ENCODE measurements at places on chromosomes 4 and X.

DNA sequence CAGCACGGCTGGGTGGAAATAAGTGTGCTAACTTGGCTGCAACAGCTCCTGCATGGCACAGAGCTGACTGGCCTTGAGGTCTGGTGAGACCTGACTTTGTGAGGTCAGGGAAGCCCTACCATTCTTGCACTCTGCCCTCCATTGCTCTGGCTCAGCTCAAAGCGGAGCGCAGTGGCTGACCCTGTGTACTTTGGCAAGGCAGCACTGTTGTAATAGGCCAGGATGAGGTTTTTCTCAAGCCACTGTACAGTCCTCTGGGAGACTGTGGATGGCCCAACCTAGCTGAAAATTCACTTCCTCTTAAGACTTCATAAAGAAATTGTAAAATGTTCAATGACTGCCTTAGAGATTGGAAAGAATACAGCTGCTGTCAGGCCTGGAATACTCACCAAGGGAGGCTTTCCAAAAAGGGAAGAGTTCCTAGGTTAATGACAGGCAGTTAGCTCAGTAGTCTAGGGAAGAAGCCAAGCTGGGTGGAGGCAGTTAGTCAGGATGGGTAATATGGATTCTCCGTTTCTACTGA, 129.8 kb downstream of the GUCY2F start:
- DNase-seq, result no peak

DNA sequence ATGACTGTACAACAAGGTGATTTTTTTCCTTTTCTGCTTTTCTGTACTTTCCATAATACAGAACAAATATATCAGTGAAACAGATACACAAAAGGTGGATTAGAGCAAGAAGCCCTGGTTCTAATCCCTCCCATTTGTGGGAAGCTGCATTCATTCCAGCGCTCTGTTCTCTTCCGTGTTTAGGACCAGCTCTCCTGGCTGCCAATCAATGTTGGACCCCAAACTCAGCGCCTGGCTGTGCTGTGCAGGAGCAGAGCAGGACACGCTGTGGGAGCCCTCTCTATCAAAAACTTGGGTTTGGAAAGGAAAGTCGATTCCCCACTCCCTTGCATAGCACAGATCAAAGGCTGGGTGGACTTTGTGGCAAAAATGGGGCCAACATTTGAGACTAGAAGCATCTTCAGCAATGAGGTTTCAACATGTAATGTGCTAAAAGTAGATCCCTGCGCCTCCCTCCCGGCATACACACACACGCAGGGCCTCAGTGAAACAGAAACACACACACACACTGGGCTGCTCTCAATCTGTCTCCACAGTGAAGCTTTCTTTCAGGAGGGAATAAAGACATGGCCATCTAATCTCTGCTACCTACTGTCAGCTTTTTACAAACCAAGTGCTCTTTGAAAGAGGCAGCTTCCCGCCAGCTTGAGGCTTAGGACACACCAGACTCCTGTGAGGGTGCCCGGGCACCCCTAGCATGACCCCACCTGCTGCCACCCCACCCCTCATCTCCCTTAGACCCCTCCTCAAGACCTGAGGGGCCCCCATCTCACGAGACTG, 12.2 kb downstream of the WDR1 start:
- no peak for DNase-seq

DNA sequence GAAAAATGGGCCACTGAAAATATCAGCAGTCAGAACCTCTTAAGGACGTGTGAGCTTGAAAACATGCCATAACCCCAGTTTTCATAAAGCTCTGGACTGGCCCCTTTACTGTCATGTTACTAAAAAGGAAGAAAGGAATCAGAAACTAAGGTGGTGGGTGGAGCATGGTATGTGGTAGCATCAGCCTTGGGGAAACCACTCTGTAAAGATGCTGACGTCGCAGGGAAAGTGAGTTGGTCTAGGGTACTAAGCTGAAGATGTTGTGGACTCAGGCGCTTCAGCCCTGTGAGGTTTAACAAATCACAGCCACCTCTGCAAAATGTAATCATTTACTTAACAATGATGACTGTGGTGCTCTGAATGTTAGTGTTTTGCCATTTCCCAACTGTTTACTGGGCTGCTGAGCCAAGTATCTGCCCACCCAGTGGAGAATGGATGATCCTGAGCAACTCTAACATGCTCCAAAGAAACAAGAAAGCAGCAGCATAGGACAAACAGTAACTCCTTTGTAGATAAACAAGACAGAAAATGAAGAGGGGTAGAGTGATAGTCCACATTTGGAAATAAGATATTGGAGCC, 33.4 kb downstream of the C4orf54 start:
- no peak for DNase-seq

DNA sequence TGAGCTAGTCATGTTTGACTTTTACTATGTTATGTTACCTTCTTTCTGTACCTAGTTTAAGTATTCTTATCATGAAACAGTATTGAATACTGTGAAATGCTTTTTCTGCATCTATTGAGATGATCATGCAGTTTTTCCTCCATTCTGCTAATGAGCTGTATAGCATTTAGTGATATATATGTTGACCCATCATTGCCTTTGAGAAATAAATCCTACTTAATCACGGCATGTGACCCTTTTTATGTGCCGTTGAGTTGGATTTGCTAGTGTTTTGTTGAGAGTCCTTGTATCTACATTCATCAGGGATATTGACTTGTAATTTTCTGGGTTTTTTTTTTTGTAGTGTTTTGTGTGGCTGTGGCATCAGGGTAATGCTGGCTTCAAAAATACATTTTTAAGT, 537.7 kb upstream of the AADAT start:
- no peak for DNase-seq

- DNase-seq, result no peak
These were observed 123.2 kb downstream of the ELOVL6 start for GRCh38 chr4:110075083-110075738.

- DNase-seq, result no peak
These were observed 71.6 kb upstream of the TEX13D start for GRCh38 chrX:124260845-124261244.

DNA sequence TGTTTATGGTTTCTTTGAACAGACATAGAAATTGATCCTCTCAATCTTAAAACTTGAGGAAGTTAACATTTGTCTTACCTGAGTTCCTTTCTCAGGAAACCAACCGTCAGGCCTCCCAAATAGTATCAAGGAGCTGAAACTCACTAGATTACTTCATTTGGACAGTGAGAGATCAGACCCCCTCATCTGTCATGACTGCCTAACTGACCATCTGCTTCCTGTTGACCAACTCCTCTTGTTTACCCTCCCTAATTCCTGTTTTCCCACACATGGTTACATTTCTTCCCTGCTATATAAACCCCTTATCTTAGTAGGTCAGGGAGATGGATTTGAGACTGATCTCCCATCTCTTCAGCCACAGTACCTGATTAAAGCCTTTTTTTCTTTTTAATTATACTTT, 46.2 kb upstream of the NMU start:
- peak; percentile 9 for DNase-seq

- DNase-seq, result no peak
These were observed 43.4 kb downstream of the IDS start for GRCh38 chrX:149461746-149462145.

- no peak for DNase-seq
These were observed 8.1 kb downstream of the ENPEP start for GRCh38 chr4:110484029-110484428.

DNA sequence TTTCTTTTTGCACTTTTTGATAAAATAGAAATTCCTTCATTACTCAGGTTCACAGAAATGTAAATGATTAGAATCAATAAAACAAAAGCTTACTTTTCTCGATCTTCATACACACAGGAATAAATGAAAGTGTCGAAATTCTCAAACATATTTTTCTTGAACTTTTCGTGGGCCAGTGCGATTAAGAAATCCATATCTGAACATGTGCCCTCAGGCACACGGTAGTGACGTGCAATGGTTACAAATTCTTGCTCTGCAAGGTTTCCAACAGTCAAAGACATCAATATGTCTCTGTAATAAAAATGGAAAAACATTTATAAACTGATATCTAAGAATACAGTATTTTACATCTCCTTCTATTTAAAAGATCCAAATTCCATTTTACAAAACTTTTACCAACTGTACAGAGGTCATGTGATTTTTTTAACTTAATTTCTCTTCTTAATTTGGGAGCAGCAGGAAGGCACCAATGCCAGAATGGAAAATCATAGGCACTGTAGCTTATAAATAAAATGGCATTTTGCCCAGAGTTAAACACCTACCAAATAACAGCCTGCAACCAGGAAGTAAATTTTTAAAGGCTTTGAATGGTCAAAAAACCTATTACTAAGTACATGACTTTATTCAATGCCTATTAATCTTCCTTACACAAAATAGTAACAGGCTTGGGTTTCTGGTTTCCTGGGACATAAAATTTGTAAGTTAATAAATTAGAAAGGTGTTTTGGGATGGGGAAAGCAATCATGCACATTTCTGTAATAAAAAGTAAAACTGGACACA, 165.0 kb downstream of the EFHC2 start:
- no peak for DNase-seq

DNA sequence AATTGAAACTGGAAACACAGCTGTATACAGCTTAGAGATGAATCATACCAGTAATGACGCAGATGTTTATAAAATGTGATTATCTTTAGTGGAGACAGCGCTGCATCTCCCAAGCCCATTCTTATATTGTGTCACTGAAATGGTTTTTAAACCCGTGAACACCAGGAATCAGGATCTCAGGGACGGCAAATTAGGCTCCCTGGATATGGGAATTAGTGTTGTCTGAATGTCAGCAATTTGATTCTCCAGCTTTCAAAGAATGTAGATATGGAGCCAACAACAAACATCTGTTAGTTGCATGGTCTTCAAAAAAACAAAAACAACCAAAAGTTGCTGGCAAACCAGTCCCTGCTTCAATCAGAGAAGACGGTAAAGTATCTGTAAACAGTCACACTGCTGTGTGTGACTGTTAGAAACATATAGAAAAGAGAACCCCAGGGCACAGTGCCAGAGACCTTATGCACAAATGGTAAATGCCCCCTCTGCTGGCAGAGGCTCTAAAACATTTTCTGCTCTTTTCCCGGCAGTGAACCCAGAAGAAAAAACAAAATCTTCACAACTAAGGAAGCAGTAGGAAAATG, 351.9 kb upstream of the FTHL17 start:
- DNase-seq, result peak; percentile 25

- no peak for DNase-seq
These were observed 118.0 kb upstream of the PPARGC1A start for GRCh38 chr4:24007860-24008261.

GRCh38 chr4:36394352-36394903, 113.0 kb downstream of the DTHD1 start:
- no peak for DNase-seq

GRCh38 chrX:103151799-103152198, 58.9 kb upstream of the NXF3 start:
- no peak for DNase-seq

- DNase-seq, result no peak
These were observed 16.4 kb downstream of the HAND2 start for GRCh38 chr4:173513651-173514050.

GRCh38 chrX:30666094-30666493, 12.9 kb downstream of the GK start:
- no peak for DNase-seq
